ENCODE measurements at places on chromosomes 3 and 15. TPM values are rescaled to one million over a fixed set of nuclear protein-coding genes. Genes with fewer than 3 reads are reported as not detected.

IL17RE gene
- 5.5 TPM for total RNA-seq

CYP8B1 gene
- not detected for total RNA-seq

ZDHHC3 gene
- 37.7 TPM for total RNA-seq

TMC3 gene
- not detected for total RNA-seq

CSPG5 gene
- 0.71 TPM for total RNA-seq

SCN11A gene
- 0.05 TPM for total RNA-seq

FMN1 gene
- 1.2 TPM for total RNA-seq

AGBL1 gene
- not detected for total RNA-seq

TMEM212 gene
- not detected for total RNA-seq

CCDC54 gene
- total RNA-seq: not detected

DGKG gene
- not detected for total RNA-seq

KBTBD8 gene
- 4.3 TPM for total RNA-seq

ACOX2 gene
- total RNA-seq: 4.3 TPM

CPLX3 gene
- not detected for total RNA-seq

KBTBD12 gene
- total RNA-seq: not detected

SI gene
- total RNA-seq: not detected

PP2D1 gene
- not detected for total RNA-seq

CNBP gene
- 519 TPM for total RNA-seq

WNT5A gene
- 14.5 TPM for total RNA-seq

ELL3 gene
- 0.61 TPM for total RNA-seq

EEF1AKMT4 gene
- 4.9 TPM for total RNA-seq

EPHA3 gene
- not detected for total RNA-seq

SLC28A1 gene
- not detected for total RNA-seq

EBLN2 gene
- total RNA-seq: 5.5 TPM

SOX14 gene
- not detected for total RNA-seq

ACTC1 gene
- total RNA-seq: not detected

DAPK2 gene
- total RNA-seq: 4.6 TPM

Measured in MCF 10A (cell line).